ENCODE measurements at places on chromosomes 4 and X. TPM values are rescaled to one million over a fixed set of nuclear protein-coding genes. Genes with fewer than 3 reads are reported as not detected.

- H3K27ac ChIP-seq, result no peak overlapping the region
- DNase-seq, result no peak
- H3K4me3 ChIP-seq, result no peak overlapping the region
- H3K27me3 ChIP-seq, result peaks cover 7% of the 10 kb centered on the region
- H3K36me3 ChIP-seq, result no peaks in the 10 kb centered on the region
Observed at GRCh38 chrX:12898073-12898472, 8.3 kb upstream of the TLR8 start.

DNA sequence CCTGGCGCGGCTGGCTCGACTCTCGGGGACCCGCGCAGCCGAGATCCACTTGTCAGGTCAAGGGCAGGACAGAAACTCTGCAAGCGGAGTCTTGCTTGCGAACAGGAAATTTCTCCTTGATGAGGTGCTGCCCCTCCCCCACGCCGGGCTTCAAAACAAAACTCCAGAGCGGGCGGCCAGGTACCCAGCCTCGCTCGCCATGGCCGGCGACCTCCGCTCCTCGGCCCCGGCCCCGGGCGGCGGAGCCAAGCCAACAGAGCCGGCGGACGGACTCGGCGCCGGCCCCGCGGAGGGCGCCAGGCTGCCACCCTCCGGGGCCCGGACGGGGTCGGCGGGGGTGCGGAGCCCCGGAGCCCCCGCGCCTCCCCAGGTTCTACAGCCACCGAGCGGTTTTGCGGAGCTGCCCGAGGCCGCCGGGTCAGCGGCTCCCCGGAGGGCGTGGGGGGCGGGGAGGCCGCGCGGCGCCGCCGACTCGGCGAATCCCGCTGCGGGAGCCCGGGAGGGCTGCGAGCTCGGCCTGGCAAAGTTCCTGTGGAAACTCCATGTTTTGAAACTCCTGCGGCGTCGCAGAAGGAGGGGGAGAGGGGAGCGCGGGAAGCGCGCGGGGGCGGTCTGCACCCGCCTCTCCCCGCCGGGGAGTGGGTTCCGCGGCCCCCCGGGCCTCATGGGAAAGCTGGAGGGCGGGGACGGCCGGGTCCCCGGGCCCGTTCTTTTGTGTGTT, 11.7 kb upstream of the BCOR start:
- no peak for DNase-seq
- H3K27ac ChIP-seq, result no peak overlapping the region
- peaks cover 6% of the 10 kb centered on the region for H3K4me1 ChIP-seq
- no peak overlapping the region for H3K4me3 ChIP-seq

DNA sequence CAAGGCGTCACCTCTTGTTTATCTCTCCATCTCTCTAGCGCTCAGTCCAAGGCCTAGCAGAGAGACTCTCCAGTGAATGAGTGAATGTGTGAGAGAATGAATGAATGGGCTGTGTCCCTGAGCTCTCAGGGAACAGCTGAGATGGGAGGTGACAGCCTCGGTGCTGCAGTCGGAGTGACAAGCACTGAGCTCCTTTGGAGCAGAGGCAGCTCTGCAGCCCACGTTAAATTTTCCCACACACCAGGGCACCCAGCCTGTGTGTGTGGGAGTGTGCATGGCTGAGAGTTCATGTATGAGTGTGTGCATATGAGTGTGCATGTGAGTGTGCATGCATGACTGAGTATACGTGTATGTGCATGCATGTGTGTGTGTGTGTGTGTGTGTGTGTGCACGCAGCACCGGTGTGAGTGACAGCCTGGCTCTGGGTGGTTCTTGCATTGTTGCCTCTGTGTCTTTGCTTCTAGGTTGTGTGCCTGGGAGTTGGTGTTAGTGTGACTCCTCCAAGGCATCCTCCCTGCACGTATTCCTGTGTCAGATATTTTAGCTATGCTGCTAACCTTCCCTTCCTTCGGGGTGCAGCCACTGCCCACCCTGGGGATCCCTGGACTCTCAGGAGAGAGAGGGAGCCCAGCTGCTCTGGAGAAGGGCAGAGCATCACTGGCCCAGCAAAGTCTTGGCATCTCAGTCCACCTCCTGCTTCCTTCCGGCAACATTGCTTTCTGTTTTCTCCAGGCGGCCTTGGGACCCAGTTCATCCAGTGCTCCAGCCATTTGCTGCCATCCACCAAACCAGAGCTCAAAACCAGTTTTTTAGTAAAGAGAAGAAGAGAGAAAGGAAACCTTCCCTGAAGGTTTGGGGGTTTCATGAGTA, 98.6 kb downstream of the PPP2R2C start:
- no peak overlapping the region for H3K27ac ChIP-seq
- peaks cover 2% of the 10 kb centered on the region for H3K27me3 ChIP-seq
- no peaks in the 10 kb centered on the region for H3K36me3 ChIP-seq
- H3K4me1 ChIP-seq, result no peaks in the 10 kb centered on the region

- H3K27me3 ChIP-seq, result no peaks in the 10 kb centered on the region
- H3K4me3 ChIP-seq, result no peak overlapping the region
- no peaks in the 10 kb centered on the region for H3K36me3 ChIP-seq
- peaks cover 5% of the 10 kb centered on the region for H3K4me1 ChIP-seq
- no peak for DNase-seq
- H3K27ac ChIP-seq, result no peak overlapping the region
Observed at GRCh38 chrX:16671005-16671404, 21.0 kb downstream of the S100G start.

- H3K4me1 ChIP-seq, result peaks cover 7% of the 10 kb centered on the region
- no peaks in the 10 kb centered on the region for H3K27me3 ChIP-seq
- no peak overlapping the region for H3K4me3 ChIP-seq
- no peaks in the 10 kb centered on the region for H3K36me3 ChIP-seq
- H3K27ac ChIP-seq, result no peak overlapping the region
Observed at GRCh38 chr4:147550626-147551246, 66.5 kb upstream of the TMEM184C start.

DNA sequence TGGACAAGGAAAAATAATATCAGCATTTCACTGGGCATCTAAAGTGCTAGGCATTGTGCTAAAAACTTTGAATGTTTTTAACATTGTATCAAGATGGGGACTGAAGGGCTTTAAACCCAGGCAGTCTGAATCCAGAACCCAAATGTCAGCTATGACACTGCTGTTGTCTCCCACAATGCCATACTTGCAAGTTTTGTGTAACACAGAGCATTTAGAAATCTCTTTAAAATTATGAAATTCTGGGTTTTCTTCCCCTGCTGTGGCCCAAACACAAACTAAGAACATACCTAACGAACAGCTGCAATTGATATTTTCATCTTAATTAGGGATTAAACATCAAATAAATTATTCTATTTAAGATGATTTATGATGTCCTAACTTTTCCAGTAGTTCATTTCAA, 66.8 kb upstream of the LSM6 start:
- H3K27ac ChIP-seq, result no peak overlapping the region
- H3K27me3 ChIP-seq, result peaks cover 7% of the 10 kb centered on the region
- H3K4me3 ChIP-seq, result no peak overlapping the region
- peaks cover 12% of the 10 kb centered on the region for H3K4me1 ChIP-seq
- H3K36me3 ChIP-seq, result no peaks in the 10 kb centered on the region
- DNase-seq, result no peak

DNA sequence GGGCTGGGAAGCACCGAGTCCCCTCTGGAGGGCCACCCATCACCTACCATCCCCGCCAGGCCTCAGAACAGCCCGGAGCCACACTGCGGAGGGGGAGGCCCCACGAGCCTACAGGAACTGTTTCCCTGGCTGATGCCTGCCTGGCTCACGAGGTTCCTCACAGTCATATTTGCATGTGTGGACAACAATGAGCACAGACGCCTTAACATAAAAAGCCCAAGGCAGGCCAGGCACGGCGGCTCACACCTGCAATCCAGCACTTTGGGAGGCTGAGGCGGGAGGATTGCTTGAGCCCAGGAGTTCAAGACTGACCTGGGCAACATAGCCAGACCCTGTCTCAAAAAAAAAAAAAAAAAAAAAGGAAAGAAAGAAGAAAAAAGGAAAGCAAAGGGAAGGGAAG, 125.9 kb downstream of the FAM53A start:
- H3K36me3 ChIP-seq, result no peaks in the 10 kb centered on the region
- no peaks in the 10 kb centered on the region for H3K27me3 ChIP-seq
- H3K27ac ChIP-seq, result no peak overlapping the region
- H3K4me3 ChIP-seq, result no peak overlapping the region
- H3K4me1 ChIP-seq, result no peaks in the 10 kb centered on the region

GRCh38 chrX:121641560-121641959, 594.1 kb downstream of the GLUD2 start:
- no peaks in the 10 kb centered on the region for H3K36me3 ChIP-seq
- DNase-seq, result no peak
- H3K27me3 ChIP-seq, result no peaks in the 10 kb centered on the region

DNA sequence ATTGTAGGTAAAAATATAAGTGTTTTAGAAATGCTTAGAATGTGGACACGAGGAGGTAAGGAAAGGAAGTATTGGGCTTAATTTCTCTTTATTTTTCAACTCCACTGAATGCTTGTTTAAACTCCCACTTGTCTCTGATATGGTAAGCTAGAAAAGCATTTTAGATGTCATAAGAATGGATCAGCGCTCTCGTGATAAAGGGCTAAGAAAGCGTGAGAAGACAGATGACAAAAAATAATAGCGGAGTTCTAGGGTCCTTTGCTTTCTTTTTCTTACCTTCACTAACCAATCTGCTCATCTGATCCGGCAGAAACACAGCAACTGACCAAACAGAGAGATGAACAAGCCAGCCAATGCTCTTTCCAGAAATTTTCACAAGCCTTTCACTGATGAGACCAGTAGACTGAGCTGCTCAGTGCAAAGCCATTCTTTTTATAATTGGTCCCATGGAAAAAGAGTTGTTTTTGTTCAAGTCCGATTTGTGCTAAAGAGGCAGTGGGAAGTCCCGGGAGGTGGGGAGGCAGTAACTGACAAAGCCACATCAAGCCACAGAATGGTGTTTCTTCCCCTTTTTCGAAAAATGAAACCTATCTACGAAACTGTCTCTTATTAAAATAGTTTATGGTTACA, at the start of gene TASL:
TASL (minus strand) TSS at position 405 of the 630 bp plus-strand sequence. CDS start 17,411 bp downstream, outside the sequence.
- no peaks in the 10 kb centered on the region for H3K27me3 ChIP-seq
- H3K4me1 ChIP-seq, result peaks cover 27% of the 10 kb centered on the region
- peak within 1 kb of the TSS; percentile 98 for H3K27ac ChIP-seq
- DNase-seq, result peak; percentile 39
- peak within 1 kb of the TSS; percentile 96 for H3K4me3 ChIP-seq

GRCh38 chr4:167111622-167112021, 122.7 kb downstream of the SPOCK3 start:
- DNase-seq, result no peak
- H3K27me3 ChIP-seq, result no peaks in the 10 kb centered on the region
- H3K4me3 ChIP-seq, result no peak overlapping the region
- no peak overlapping the region for H3K27ac ChIP-seq
- no peaks in the 10 kb centered on the region for H3K4me1 ChIP-seq

DNA sequence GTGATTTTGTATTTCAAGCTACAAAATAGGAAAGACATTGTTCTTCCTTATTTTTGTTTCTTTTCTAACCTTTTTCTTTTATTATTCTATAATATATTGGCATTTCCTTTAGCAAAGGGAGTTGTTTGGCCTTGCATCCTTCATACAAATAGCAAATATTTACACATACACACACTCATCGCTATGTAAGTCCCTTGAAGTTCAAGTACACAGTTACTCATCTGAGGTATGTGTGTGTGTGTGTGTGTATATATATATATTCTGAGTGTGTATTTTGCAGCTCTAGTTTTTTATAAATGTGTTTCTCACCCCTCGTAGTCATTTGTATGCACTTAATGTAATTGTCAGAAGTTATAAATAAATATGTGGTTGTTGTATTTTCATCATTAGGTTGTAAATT, 724.8 kb upstream of the MAGEB2 start:
- H3K36me3 ChIP-seq, result no peaks in the 10 kb centered on the region
- no peaks in the 10 kb centered on the region for H3K4me1 ChIP-seq
- DNase-seq, result no peak
- no peak overlapping the region for H3K27ac ChIP-seq
- no peaks in the 10 kb centered on the region for H3K27me3 ChIP-seq
- H3K4me3 ChIP-seq, result no peak overlapping the region

DNA sequence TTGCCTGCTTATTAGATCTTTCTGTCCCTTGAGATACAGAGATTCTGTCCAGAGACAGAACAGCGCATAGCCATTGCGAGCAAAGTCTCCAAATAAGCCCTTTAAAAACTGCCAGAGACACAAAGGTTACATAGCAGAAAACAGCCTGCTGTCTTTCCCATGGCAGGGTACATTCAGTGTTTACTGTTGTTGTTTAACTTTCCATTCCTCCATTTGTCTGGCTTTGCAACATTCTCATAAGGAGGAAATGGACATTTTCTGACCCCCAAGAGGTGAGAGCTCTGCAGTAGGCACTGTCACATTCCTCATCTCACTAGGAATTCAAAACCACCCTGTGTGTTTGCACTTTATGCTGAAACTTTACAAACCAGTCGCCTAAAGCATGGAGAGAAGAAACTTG, 48.3 kb downstream of the PDE5A start:
- no peaks in the 10 kb centered on the region for H3K36me3 ChIP-seq
- H3K4me1 ChIP-seq, result no peaks in the 10 kb centered on the region
- no peak overlapping the region for H3K27ac ChIP-seq
- DNase-seq, result no peak
- no peak overlapping the region for H3K4me3 ChIP-seq
- peaks cover 5% of the 10 kb centered on the region for H3K27me3 ChIP-seq

- DNase-seq, result no peak
- peaks cover 25% of the 10 kb centered on the region for H3K4me1 ChIP-seq
- no peak overlapping the region for H3K4me3 ChIP-seq
- peaks cover 6% of the 10 kb centered on the region for H3K36me3 ChIP-seq
- no peak overlapping the region for H3K27ac ChIP-seq
Observed at GRCh38 chrX:19557822-19558221, 42.5 kb upstream of the MAP3K15 start.

DNA sequence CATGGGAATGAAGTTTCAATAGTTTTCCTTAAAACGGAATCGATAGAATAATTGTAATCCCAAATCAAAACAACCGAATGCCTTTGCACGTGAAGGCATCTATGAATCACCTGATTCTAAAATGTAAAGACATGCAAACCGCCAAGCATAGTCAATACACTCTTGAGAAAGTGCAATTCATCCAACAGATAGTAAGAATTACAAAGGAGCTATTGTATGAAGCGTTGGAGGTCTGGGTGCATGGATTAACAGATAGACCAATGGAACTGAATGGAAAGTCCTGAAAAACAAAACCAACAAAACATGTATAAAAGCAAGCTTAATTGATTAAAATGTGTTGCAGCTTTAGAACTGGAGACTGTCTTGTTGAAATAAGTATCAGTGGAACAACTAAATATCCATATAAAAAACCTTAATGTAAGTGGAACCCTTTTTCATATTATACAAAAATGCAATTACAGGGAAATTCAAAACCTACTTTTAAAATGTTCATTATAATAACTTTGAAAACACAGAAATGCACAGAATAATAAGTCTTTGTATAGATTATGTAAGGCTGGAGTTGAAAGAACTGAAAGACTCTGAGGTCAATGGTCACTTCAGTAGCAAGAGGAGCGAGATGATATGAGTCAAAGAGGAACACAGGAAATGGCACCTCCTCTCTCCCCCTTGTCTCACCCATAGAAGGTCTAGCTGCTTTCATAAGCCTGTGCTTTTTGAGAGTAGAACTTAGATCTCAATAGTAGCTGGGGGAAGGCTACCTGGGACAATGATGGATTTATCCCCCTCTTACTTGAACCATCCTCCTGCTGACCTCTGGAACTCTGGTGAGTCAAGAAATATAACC, 20.1 kb downstream of the MAGEC2 start:
- no peak overlapping the region for H3K27ac ChIP-seq
- H3K27me3 ChIP-seq, result no peaks in the 10 kb centered on the region
- DNase-seq, result no peak
- H3K4me1 ChIP-seq, result no peaks in the 10 kb centered on the region

Gene SLC10A3
- total RNA-seq, result 19.9 TPM

Gene IL1RAPL1
- total RNA-seq, result not detected

Gene ARHGEF6
- 39.8 TPM for total RNA-seq

All from activated T-helper 1 cell treated with anti-CD3 and anti-CD28 coated beads, Interleukin-12 subunit alpha, Interleukin-12 subunit beta, Interleukin-2, Interleukin-4 antibody, amounts not matched to agents 30 ng/mL and 10 ng/mL and 1 ng/mL, durations not matched to agents 14 hours and 24 hours and 36 hours (primary cell).